NCI-H1417 treated with DMSO at 0.1 percent for 48 hours (cell line): ENCODE measurements at places on chromosomes 2 and 18.

DNA sequence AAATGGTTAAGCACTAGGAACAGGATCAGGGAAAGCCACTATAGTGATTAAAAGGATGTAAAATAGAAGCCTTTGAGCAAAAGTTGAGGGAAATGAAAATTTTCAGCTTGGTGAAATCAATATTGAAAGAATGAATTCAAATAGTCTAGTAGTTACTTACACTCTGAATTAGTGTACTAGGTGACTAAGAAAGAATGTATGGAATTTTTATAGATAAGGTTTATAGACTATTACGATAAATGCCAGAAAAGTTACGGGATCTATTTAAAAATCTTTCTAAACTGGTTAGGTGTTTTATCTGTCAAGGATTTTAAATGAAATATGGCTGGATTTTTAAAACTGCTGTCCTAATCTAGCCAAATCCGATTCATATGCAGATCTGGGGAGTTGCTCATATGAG, 208.6 kb downstream of the MYO3B start:
- DNase-seq = no peak

GRCh38 chr2:74502720-74503505, 3.5 kb upstream of the LBX2 start:
- DNase-seq = no peak

GRCh38 chr18:22985250-22985649, 52.1 kb downstream of the RBBP8 start:
- DNase-seq = no peak

DNA sequence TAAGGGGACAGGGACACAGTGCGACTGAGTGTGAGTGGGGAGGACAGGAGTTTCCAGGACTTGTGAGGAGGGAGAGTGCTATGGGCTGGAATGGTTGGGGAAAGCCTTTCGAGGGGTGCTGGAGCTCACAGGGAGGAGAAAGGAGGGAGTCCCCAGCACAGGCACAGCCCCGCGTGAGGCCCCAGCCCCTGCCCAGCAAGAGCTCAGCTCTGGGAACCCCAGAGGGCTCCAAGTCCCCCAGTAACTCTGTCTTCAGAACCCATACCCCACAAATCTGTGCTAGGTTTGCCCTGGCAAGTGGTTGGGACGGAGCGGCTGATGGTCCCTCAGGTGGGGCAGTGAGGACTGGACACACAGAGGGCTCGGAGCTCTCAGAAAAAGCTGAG, 75.4 kb downstream of the SFXN5 start:
- no peak for DNase-seq

GRCh38 chr2:1546023-1546591, 132.8 kb downstream of the TPO start:
- DNase-seq = no peak

- peak; percentile 39 for DNase-seq
These were observed 1488.0 kb upstream of the CELF4 start for GRCh38 chr18:39053571-39053970.

DNA sequence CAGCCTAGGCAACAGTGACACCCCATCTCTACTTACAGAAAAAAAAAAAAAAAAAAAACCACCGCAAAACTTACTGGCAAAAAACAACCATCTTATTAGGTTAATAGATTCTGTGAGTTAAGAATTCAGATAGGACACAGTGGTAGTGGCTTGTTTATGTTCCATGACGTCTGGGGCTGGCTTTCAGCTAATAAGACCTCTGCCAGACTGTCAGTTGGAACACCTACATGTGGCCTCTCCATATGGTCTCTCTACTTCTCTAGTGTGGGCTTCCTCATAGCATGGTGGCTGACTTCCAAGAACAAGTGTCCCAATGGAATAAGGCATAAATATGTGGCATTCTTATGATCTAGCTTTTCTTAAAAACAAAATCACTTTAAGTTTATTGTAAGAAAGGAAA, 94.0 kb upstream of the OTX1 start:
- no peak for DNase-seq

DNA sequence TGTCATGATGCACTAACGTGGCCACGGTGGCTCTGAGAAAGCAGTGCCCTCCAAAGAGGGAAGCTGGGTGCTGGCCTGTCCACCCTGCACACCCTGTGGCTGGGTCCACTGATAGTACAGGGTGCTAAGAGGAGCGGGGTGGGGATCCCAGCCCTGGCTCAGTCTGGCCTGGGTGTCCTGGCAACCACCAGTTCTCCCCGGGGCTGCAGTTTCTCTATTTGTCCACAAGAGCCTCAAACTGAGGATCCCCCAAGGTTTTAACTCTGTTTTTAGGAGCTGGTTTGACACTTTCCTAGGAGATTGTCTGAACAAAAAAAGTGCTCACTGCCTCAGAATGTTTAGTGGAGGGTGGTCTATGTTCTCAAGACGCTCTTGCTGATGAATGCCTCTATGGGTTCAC, 29.0 kb downstream of the EDAR start:
- no peak for DNase-seq

GRCh38 chr2:10775021-10775780, 37.4 kb downstream of the PDIA6 start:
- no peak for DNase-seq

GRCh38 chr2:74385396-74385795, 5.3 kb upstream of the DCTN1 start:
- no peak for DNase-seq

- DNase-seq = no peak
These were observed 23.9 kb downstream of the ANTXR1 start for GRCh38 chr2:69036926-69037325.

DNA sequence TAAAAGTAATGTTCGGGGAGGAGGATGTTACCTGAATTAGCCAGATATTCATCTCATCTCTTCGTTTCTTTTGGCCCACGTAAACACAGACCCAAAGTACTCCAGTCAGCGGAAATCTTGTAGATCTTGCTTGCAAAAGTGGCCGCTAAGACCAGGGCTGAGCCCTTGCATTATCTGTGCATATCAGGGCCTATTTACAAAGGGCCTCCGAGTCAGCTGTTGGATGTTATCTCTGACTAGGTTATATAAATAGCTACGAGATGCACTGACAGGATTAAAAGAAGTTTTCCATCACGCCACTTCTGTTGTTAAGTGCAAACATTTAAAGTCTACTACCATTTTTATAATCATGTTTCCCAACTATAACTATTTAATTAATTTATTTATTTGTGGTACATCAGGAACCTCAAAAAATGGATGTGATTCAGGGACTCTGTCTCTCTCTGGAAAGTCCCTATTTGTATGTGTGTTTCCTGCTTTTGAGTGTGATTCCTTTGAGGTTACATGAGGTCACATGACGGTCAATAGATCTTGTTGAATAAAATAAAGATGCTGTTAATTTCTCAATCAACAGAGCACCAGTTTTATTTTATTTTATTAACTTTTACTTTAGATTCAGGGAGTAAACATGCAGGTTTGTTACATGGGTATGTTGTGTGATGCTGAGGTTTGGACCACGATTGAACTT, 46.8 kb upstream of the MBOAT2 start:
- DNase-seq = no peak

GRCh38 chr2:144067506-144067905, 452.4 kb downstream of the ZEB2 start:
- no peak for DNase-seq

DNA sequence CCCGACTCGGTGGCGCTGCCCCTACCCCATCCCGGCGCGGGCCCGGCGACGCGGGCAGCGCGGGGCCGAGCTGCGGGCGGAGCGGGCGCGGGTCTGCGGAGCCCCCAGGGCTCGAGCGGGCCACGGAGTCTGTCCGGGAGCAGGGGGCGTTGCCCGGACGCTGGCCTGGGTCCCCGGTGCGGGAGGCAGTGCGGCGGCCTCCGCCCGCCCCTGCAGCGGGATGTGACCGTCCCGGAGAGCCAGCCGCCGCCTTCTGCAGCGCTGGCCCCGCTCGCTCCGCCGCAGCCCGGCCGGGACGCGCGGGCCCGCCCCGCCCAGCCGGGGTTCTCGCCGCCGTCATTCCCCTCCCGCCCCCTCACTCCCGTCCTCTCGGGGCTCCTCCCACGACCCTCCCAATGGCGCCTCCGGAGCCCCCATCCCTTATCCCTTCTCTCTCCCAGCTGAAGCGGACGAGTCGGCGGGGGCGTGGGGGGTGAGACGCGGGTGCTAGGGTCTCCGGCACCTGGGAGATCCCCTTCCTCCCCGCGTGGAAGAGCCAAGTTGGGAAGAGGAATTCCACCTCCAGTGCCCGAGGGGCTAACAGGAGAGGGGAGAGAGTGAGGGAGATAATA, at the start of gene FNDC4:
TSS of gene FNDC4 (minus strand) at position 257 of the 611 bp plus-strand sequence. CDS start 521 bp downstream, outside the sequence.
- no peak for DNase-seq

DNA sequence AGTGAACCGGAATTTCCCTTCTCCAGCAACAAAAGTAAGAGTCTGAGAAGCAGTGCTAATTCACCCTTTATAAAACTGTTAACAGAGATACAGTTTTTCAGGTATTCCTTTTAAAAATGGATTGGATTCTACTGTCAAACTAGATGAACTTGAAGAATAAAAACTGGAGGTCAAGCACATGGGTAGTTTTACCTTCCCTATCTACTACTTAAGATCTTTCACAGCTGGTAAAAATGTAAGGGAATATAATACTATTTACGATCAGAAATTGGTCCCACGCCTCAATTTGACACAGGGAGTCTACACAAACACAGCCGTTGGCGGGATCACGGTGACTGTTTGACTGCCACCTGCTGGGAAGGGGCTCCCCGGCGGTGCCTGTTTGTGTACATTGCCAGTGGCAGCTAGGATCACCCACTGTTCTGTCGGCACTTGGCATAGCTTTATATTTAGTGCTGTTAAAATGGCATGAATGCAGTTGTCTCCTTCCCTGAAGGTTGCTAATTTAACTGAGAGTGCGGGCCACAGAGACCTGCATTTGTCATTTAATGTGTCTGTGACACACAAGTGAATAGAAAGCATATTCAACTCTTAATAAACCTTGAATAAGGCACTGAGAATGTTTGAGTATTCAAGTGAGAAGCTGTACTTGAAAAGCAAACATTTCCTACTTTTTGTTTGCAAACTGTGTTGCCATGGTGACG, 59.5 kb downstream of the ABCG8 start:
- peak; percentile 91 for DNase-seq

DNA sequence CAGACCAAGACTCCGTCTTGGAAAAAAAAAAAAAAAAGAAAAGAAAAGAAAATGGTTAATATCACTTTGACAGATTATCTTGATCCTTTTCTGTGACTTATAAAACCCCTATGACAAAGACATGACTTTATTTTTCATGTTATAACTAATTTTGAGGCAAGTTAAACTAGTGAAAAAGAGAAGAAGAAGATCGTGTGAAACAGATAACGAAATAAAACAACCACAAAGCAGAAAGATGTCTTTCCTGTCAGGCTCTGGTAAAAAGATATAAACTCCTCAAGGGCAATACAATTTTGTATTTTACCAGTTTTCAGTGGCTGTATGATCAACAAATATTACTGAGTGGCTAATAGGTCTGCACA, 13.4 kb upstream of the RBMS1 start:
- no peak for DNase-seq

- DNase-seq = no peak
These were observed 57.3 kb upstream of the SULT1C3 start for GRCh38 chr2:108182489-108182888.

GRCh38 chr2:104741860-104742259, 112.1 kb upstream of the POU3F3 start:
- no peak for DNase-seq

GRCh38 chr18:59357928-59358327, 1.1 kb downstream of the LMAN1 start:
- DNase-seq = no peak

DNA sequence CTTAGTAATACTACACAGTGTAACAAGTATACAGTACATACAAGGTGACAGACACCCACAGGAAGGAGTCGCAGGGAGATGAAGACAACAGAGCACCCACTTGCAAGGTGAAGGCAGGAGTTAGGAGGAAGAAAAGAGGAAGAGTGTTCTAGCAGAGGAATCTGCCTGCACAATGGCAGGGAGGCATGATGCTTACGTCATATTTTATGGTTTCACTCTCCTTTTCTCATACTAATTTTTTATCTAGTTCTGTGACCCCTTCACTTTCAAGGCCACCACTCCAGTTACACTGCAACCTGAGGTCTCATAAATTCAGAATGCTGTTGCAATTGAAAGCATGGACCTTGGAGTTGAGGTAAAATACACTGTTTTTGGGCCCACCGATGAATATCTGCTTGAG, 331.7 kb downstream of the MEIS1 start:
- DNase-seq = no peak

DNA sequence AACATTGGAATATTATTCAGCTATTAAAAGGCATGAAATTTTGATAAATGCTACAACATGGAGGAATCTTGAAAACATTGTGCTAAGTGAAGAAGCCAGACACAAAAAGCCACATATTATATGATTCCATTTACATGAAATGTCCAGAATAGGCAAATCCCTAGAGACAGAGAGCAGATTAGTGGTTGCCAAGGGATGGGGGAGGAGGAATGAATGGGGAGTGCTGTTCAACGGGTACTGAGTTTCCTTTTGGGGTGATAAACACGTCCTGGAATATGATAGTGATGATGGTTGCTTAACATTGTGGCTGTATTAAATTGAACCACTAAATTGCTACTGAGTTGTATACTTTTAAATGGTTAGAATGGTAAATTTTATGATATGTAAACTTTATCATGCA, 8.9 kb upstream of the TWSG1 start:
- DNase-seq = no peak

DNA sequence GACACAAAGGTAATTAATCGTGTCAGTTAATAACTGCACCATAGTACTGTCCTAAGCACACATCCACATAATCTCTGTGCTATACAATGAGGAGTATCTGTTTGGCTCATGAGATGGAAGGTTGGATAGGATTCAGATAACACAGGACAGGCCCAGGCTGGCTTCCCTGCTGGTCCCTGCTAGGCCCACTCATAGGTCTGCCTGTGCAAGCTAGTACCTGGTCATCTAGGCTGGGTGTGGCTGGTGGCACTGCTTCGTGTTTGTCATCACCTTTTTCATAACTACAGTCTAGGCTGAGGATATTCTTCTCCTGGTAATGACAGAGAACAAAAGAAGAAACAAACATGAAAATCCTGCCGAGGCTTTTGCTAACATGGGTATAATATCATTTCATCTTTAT, 392.8 kb downstream of the TRIB2 start:
- DNase-seq = no peak

- DNase-seq = no peak
These were observed 108.3 kb upstream of the NCKAP5 start for GRCh38 chr2:133676392-133677130.

DNA sequence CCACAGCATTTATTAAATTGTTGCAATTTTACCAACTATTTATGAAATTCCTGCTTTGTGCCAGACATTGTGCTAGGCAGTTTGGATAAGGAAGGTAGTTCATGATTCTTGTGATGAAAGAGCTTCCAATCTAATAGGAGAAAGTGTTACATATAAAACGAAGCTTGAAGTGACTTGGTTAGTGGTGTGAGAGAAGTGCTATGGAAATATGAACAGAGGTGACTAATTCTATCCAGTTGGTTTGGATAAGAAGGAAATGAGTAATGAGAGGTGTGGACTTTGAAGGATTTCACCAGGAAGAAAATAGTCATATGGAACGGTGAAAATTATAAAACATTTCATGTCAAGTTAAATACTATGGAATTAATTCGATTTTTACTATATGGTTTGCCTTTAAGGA, 48.6 kb downstream of the EML6 start:
- no peak for DNase-seq

DNA sequence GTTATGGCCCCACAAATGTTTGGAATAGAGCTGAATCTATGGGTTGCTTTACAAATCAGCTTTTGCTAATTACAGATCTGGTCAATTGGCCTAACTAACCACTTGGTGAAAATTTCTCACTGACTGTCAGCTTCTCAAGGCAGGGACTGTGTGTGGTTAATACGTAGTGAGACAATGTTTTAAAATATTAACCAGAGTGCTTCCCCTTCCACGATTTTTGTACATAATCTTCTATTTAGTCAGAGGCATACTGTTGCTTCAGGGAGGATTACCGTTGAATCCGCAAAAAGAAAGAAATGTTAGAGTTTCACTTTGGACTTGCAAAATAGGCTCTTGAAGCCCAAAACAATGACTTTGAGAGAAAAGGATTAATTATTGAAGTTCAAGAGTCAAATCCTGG, 14.9 kb upstream of the KCNS3 start:
- DNase-seq = no peak
